ENCODE measurements at places on chromosomes 12 and 14.

GRCh38 chr12:130568041-130568440 is 148.1 kb downstream of the RIMBP2 start:
- no peak for DNase-seq

- DNase-seq: no peak
Measured at GRCh38 chr12:2976581-2976996, 17.4 kb downstream of the TEAD4 start.

DNA sequence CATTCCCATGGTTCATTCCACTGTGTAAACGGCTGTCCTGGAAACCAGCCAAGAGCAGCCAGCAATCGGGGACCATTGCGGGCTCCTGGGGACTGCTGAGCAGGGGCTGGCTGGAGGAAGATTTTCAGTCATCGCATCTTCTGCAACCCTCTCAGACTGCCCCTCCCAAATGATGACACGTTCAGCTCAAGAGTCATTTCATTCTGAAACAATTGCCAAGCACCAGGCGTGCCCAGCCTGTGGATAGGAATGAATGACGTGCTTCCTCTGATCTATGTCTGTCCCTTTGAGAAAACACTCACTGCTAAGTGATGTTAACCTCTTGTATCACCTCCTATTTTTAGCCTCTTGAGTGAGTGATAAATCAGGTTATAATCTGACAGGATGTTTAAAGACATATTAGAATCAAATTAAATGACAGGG is 62.0 kb downstream of the NDUFA12 start:
- DNase-seq: peak; percentile 70

GRCh38 chr14:50342221-50343078 is 30.3 kb downstream of the DMAC2L start:
- peak; percentile 57 for DNase-seq

DNA sequence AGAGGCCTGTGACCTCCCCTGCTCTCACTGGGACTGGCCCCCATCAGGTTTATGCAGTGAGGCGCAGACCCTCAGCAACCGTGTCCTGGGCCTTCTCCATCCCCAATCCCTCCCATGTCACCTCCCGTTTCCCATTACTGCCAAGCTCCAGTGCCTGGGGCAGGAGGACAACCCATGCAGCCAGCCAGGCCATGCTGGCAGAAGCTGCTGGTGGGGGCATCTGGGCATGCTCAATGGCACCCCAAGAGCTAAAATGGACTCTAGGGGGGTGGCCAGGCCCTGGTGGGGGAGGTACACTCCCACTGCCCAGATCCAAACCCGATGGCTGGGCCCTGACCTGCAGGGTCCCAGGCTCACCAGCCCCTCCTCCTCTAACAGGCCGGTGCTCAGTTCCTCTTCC is 20.5 kb upstream of the GPR132 start:
- no peak for DNase-seq

- no peak for DNase-seq
Measured at GRCh38 chr12:102033991-102034745, 27.6 kb downstream of the WASHC3 start.

GRCh38 chr14:89397569-89398230 is 19.3 kb downstream of the FOXN3 start:
- no peak for DNase-seq

GRCh38 chr14:67508956-67509355 is 20.4 kb upstream of the TMEM229B start:
- DNase-seq: no peak

GRCh38 chr12:5210923-5211290 is 167.2 kb downstream of the KCNA5 start:
- DNase-seq: no peak

DNA sequence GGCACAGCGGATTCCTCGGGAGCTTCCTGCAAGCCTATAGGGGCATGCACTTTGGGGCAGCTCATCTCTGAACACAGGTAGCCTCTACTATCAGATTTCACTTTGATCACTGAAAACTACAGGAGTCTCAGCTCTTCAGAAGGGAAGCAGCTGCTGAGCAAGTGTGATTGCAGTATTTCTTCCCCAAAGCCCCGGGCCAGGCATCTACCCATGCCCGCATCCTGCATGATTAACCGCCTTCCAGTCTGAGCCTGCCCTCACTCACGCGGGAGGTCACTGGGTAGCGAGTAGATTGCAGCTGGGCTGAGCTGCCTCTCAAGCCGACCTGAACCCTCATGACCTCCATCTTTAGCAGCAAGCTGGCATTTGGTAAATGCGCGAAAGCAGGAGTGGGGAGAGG is 334.7 kb downstream of the DPF3 start:
- DNase-seq: no peak

GRCh38 chr12:113333877-113334785 is 778 bp downstream of the SLC8B1 start:
- DNase-seq: no peak

- DNase-seq: no peak
Measured at GRCh38 chr12:25455696-25456095, 97.4 kb downstream of the LMNTD1 start.

GRCh38 chr14:50985859-50986331 is 41.6 kb upstream of the PYGL start:
- no peak for DNase-seq

GRCh38 chr14:59215322-59215721 is 26.9 kb downstream of the DAAM1 start:
- DNase-seq: no peak

GRCh38 chr14:61343991-61344405 is 22.6 kb downstream of the PRKCH start:
- peak; percentile 64 for DNase-seq

- DNase-seq: no peak
Measured at GRCh38 chr14:55366271-55366670, 45.4 kb downstream of the ATG14 start.

DNA sequence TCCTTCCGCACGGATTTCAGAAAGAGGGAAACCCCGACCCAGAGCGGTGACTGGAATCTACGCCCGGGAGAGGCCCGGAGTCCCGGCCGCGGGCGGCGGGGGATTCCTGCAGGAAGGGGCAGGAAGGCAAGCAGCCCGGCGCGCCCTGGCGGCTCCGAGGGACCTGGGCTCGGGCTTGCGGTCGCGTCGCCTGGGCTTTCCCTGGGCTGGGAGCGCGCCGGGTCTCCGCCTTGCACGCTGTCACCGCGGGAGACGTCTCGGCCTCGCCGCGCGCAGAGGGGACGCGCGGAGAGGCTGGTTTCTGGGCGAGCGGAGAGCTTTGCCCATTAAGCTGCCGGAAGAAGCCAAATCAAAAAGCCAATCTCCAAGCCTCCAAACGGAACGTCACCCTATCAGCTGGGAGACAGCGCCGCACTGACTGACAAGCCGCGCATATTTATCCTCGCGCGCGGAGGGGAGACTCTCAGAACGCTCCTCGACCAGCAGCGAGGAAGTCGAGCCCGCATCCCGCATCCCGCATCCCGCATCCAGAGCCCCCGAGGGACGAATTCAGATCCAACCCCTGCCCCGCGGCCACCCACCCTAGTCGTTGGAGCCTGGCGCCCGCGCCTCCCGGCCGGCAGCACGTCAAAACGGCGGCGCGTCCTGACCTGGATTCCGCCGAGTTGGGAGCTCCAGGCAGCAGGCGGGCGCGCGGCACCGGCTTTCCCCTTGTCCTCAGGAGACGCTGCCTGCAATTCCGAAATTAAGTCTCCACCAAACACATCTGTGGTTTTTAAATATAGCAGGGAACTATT is at the start of gene SLC8A3:
Gene SLC8A3, minus strand, starts transcription at position 293 of the 797 bp plus-strand sequence. CDS start 20,529 bp downstream, outside the sequence.
- peak; percentile 41 for DNase-seq

- no peak for DNase-seq
Measured at GRCh38 chr12:25020621-25021243, 71.8 kb upstream of the BCAT1 start.

- DNase-seq: no peak
Measured at GRCh38 chr12:6068227-6068626, 56.2 kb downstream of the VWF start.

DNA sequence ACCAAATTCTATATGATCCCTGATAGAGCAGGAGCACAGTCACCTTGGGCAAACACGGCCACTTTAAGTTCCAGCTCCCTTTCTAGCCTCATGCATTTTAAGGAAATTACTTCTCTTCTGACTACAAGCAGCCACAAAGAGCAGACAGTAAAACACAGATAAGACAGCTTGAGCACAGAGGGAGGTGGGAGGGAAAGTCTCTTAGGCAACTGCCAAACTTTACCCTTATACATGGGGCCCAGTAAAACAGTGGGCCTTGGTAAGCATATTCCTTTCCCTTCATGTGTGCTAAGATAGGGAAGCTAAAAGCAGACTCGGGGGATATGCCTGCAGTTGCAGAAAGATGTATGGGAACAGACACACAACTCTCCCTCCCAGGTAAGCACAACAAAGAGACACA is 235.9 kb downstream of the CPNE8 start:
- no peak for DNase-seq

GRCh38 chr12:19437996-19438395 is 1.3 kb upstream of the AEBP2 start:
- no peak for DNase-seq

All from activated CD4-positive, alpha-beta T cell treated with anti-CD3 and anti-CD28 coated beads for 48 hours (primary cell).